ENCODE measurements at places on chromosomes 12 and 14. TPM values are rescaled to one million over a fixed set of nuclear protein-coding genes. Genes with fewer than 3 reads are reported as not detected.

GRCh38 chr12:68400226-68400829 lies 68.2 kb upstream of the MDM1 start:
- no peak overlapping the region for H3K4me3 ChIP-seq
- H3K27ac ChIP-seq, result no peak overlapping the region
- DNase-seq, result no peak
- no peaks in the 10 kb centered on the region for H3K36me3 ChIP-seq
- H3K4me1 ChIP-seq, result peaks cover 12% of the 10 kb centered on the region

- no peak overlapping the region for H3K27ac ChIP-seq
- H3K36me3 ChIP-seq, result peaks cover 12% of the 10 kb centered on the region
- H3K4me1 ChIP-seq, result peaks cover 7% of the 10 kb centered on the region
- peaks cover 69% of the 10 kb centered on the region for H3K27me3 ChIP-seq
Measured at GRCh38 chr14:28764257-28765160, 2.1 kb upstream of the FOXG1 start.

Gene C12orf60
- total RNA-seq, result 3.3 TPM

DNA sequence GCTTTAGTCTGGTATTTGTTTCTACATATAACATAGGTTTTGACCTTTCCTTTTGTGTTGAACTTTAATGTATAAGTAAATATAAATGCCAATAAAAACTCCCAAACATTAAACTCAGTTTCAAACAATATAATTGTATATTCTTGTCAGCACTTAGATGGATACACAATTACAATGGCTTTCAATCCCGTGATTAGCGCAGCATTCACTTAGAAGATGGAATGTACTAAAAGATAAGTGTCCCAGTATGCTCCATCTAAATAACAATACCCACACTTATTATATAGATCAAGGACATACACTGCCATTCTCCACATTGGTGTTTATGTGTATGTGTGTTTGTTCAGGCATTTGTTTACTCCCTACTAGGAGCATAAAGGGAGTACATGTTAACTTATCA lies 193.1 kb downstream of the SOX5 start:
- no peaks in the 10 kb centered on the region for H3K27me3 ChIP-seq
- H3K4me1 ChIP-seq, result no peaks in the 10 kb centered on the region
- no peak for DNase-seq
- no peaks in the 10 kb centered on the region for H3K36me3 ChIP-seq
- H3K27ac ChIP-seq, result no peak overlapping the region

Gene DLK1
- total RNA-seq, result not detected

Measured in activated CD8-positive, alpha-beta T cell treated with anti-CD3 and anti-CD28 coated beads for 36 hours (primary cell).